ENCODE measurements at places on chromosomes 1 and 21.

GRCh38 chr1:246641394-246641793 is 75.1 kb downstream of the CNST start:
- DNase-seq: no peak

DNA sequence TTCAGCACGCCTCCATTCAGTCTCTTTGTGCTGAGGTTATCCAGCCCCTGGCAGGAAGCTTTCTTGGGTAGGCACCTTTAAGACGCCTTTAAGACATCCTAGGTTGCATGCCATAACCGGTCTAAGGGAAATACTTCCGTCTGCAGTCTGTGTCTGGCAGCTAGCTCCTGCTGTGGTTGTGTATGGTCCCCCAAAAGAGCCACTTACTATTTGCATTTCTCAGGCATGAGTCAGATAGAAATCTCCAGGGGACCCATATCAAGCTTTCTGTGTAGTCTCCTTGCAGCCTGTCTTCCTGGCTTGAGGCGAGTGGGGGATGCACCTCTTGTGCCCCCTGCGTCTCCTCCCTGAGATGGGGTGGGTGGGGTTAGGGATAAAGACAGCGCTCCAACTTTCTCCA is 10.0 kb upstream of the RYR2 start:
- DNase-seq: no peak

DNA sequence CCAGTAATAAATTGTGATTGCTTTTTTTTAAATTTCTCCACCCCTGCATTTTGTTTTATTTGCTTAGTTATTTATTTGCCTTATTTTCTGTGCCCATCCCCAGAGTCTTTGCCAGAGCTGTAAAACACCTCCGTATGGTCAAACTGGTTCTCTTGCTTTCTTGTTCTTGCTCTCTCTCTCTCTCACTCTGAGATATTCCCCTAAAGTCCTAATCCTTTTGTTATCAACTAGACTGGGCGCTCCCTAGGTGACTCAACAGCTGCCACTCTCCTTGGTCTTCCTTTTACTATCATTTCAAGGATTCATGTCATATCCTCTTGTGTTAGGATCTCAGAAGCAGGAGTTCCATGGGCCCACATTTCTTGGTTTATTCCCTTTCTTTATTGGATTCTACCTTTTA is 160.0 kb downstream of the PRDM2 start:
- DNase-seq: no peak

GRCh38 chr1:24084050-24084449 is 27.9 kb downstream of the MYOM3 start:
- DNase-seq: no peak

DNA sequence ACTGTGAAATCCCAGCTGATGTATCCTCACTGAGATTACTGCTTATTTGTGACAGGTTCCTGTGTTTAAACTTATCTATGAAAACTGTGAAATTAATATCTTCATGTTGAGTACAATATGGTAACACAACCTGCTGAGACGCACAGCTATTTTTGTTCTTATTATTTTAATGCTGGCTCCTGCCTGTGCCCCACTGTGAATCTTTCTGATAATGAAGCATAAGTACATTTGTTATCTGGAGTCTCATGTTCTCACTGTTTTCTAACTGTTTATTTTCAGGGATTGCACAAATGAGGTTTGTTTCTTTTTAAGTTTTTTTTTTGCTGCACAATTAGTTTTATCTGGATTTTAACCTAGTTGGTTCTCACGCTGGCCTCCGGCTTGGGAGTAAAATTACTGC is 39.9 kb upstream of the IFNAR2 start:
- DNase-seq: no peak

DNA sequence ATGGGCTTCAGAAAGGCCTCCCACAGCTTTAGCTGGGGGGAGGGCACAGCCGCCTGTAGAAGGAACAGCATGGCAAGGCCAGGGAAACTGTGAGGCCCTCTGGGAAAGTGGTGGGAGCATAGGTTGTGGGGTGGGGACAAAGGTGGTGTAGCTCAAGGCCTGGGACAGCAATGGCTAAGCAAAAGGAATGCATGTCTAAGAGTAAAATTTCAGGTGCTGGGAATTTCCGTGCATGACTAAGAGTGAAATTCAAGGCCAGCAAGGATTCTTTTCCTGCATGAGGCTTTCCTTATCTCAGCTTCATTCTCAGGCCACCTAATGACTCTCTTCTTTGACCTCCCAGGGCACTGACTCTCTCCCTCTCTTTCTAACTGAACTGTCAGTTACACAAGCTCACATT is 86.5 kb upstream of the WNT4 start:
- no peak for DNase-seq

DNA sequence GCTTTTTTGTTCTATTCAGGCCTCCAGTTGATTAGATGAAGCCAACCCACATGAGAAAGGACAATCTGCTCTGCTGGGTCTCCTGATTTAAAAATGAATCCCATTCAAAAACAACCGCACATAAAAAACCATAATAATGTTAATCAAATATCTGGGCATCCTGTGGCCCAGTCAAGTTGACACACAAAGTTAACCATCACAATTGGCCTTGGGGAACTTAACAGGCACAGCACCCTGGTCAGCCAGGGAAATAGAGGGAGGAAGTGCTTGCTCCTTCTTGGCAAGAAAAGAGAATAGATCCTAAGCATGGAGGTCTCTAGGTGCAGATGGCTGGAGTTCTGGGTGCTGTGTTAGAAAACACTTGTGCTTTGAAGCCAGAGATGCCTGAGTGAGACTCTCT is 109.6 kb upstream of the OLIG2 start:
- no peak for DNase-seq

DNA sequence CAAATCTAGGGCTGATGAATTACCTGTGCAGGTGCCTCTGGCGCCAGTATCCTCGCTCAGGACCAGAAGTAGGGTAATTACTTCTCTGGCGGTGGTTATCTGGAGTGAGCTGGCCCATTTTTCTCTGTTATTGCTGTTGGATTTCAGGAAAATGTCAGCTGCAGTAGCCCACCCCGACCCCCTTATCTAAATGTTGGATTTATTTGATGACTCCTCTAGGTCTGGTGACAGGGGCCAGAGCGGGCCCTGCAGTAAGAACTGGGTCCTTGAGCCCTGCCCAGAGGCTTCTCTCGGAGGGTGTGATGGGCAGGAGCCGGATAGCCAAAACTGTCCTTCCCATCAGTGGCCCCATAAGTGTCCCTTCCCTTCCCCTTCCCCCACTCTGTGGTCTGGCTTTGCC is 384.3 kb downstream of the PTPRU start:
- DNase-seq: no peak

- DNase-seq: no peak
Measured at GRCh38 chr1:172950528-172950927, 100.2 kb downstream of the TNFSF18 start.

Measured in CD4-positive, alpha-beta T cell treated with Interleukin-15 for 4 hours (primary cell).